ENCODE measurements at places on chromosomes 6 and 20.

GRCh38 chr6:12012558-12013306 lies 620 bp downstream of the HIVEP1 start:
- no peaks in the 10 kb centered on the region for H3K27me3 ChIP-seq
- H3K4me1 ChIP-seq = peaks cover 43% of the 10 kb centered on the region
- ATAC-seq = peak; percentile 5
- peak overlapping the region; percentile 99 for H3K4me3 ChIP-seq
- peak overlapping the region; percentile 94 for H3K27ac ChIP-seq
- H3K36me3 ChIP-seq = peaks cover 36% of the 10 kb centered on the region

GRCh38 chr6:72984981-72985665 lies 240.2 kb downstream of the KHDC1L start:
- no peak overlapping the region for H3K27ac ChIP-seq
- H3K36me3 ChIP-seq = peaks cover 30% of the 10 kb centered on the region
- H3K27me3 ChIP-seq = no peaks in the 10 kb centered on the region
- no peak for ATAC-seq
- H3K4me1 ChIP-seq = peaks cover 13% of the 10 kb centered on the region

DNA sequence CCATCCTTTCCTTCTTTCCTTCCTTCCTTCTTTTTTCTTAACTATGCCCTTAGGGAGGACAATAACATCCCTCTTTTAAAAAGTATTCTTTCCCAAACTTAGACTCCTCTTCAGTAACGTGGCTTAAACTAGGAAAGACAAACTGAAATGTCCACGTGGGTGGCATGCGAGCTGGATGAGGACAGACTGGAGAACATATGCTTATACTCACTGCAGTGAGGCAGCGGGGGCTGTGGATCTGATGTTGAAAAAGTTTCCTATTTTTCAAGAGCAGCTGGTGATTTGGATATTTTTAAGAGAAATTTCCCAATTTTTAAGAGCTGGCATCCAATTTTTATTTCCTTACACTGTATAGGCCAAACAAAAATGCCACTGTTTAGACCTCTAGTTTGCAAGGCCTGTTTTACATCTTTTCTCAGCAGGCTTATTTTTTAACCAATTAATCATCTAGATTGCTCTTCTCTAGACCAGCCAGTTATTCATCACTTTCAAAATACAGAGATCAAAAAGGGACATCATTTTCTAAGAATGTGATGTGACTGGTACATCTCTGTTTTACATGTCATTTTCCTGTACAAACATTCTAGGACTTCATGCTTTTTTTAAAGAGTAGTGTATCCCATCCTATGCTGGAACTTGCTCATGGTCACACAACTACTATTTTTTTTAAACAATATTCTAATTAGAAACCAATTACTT lies 226.5 kb downstream of the BTBD9 start:
- no peaks in the 10 kb centered on the region for H3K27me3 ChIP-seq
- H3K27ac ChIP-seq = no peak overlapping the region
- peaks cover 6% of the 10 kb centered on the region for H3K36me3 ChIP-seq
- ATAC-seq = no peak

DNA sequence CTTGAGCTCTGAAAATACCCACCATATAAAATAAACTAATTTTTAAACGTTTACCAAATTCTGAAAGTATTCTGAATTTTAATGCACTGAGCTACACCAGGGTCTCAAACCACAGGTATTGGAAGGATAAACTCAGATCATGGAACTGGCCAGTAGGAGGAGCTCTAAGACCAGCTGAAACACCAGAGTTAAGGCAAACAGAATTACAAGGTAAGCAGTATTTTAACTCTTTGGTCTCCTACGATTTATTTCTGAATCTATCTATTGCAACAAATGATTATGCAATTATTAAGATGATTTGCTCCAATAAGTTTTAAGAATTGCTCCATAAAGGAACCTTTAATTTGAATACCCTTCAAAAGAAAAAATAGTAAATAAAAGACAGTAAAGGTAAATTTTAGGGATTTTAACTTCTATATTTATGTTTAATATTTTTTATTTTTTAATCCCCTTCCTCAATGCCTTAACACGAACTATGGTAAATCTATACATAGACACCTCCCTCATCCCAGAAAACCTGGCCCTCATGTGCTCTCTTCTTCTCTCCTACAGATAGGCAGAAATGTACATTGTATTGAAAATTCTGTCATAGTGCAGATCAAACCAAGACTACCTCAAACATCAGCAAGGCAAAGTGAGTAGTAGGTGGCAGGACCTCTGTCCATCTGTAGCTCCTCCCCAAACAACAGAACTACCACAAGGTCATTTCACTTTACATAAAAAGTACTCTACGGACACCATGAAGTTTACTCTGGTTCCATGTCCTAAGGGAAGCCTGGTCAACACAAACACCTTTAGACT lies 58.4 kb downstream of the SMLR1 start:
- no peak overlapping the region for H3K27ac ChIP-seq
- H3K4me1 ChIP-seq = no peaks in the 10 kb centered on the region
- H3K27me3 ChIP-seq = no peaks in the 10 kb centered on the region
- peak; percentile 78 for ATAC-seq
- peaks cover 25% of the 10 kb centered on the region for H3K36me3 ChIP-seq

DNA sequence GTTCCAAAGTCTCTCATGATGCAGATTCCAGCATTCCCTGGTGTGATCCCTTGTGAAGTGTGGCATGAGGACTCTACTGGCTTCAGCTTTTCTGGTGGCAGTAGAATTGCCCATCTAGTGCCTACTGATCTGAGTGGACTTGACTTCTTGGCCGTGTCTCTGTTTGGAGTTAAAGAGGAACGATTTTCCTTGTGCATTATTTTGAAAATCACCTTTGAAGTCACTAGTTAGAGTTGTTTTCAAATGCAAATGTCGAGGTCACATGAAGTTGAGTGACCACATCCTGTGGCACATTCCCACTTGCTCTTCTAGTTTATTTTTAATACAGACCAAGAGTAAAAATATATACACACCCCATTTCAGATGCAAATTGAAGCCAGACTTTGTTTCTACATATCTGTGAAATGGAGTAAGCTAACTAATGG lies 270.7 kb upstream of the TAB2 start:
- H3K4me1 ChIP-seq = peaks cover 54% of the 10 kb centered on the region
- peaks cover 23% of the 10 kb centered on the region for H3K36me3 ChIP-seq
- peak; percentile 78 for ATAC-seq

DNA sequence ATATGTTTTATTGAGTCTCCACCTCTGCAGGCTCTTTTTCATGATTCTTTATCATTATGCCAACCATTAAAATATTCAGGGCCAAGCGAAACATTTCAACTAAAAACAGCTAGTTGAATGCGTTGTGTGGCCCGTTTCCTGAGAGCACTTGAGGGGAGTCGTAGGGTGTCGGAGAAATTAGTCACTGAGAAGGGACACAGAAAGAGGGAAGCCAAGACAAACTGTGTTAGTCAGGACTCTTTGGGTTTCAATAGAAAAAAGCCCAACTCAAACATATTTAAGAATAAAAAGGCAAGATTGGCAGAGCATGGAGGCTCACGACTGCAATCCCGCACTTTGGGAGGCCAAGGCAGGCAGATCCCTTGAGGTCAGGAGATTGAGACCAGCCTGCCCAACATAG lies 58.9 kb downstream of the MAFB start:
- H3K27me3 ChIP-seq = peaks cover 33% of the 10 kb centered on the region
- H3K36me3 ChIP-seq = no peaks in the 10 kb centered on the region
- H3K4me3 ChIP-seq = no peak overlapping the region

DNA sequence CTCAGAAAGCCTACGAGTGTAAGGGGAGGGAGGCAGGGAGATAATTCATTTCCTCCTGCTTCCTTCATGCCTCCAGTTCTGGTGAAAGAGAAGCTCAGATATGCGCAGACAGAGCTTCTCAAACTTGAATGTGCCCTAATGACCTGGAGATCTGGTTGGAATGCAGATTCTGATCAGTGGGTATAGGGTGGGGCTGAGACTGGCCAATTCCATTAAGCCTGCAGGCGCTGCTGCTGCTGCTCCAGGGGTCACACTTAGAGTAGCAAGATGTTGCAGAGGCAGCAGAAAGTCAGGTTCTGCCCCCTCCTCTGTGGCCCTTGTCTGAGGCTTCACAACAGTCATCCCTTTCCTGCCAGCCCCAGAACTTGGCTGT lies 161.0 kb downstream of the DHX35 start:
- ATAC-seq = no peak
- no peak overlapping the region for H3K27ac ChIP-seq
- H3K27me3 ChIP-seq = peaks cover 33% of the 10 kb centered on the region
- no peak overlapping the region for H3K4me3 ChIP-seq

DNA sequence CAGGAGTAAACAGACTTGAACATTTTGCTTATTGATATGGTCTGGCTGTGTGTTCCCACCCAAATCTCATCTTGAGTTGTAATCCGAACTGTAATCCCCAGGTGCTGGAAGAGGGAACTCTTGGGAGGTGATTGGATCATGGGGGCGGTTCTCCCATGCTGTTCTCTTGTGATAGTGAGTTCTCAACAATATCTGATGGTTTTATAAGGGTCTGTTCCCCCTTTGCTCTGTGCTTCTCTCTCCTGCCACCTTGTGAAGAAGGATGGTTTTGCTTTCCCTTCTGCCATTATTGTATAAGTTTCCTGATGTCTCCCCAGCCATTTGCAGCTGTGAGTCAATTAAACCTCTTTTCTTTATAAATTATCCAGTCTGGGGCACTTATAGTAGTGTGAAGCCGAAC lies 40.0 kb downstream of the MYLIP start:
- H3K4me3 ChIP-seq = no peak overlapping the region
- H3K36me3 ChIP-seq = no peaks in the 10 kb centered on the region
- peaks cover 9% of the 10 kb centered on the region for H3K27me3 ChIP-seq
- no peak for ATAC-seq
- peak overlapping the region; percentile 67 for H3K27ac ChIP-seq
- peaks cover 35% of the 10 kb centered on the region for H3K4me1 ChIP-seq

GRCh38 chr6:102660303-102660702 lies 1266.8 kb downstream of the GRIK2 start:
- no peaks in the 10 kb centered on the region for H3K4me1 ChIP-seq
- no peaks in the 10 kb centered on the region for H3K36me3 ChIP-seq
- H3K27me3 ChIP-seq = no peaks in the 10 kb centered on the region

GRCh38 chr6:89290401-89291155 lies 24.5 kb downstream of the GABRR2 start:
- no peaks in the 10 kb centered on the region for H3K4me1 ChIP-seq
- H3K4me3 ChIP-seq = no peak overlapping the region
- ATAC-seq = peak; percentile 31
- H3K36me3 ChIP-seq = no peaks in the 10 kb centered on the region
- no peak overlapping the region for H3K27ac ChIP-seq
- H3K27me3 ChIP-seq = no peaks in the 10 kb centered on the region

GRCh38 chr20:61926253-61926613 lies 139.4 kb downstream of the TAF4 start:
- no peaks in the 10 kb centered on the region for H3K36me3 ChIP-seq
- no peak overlapping the region for H3K4me3 ChIP-seq
- no peak overlapping the region for H3K27ac ChIP-seq
- H3K27me3 ChIP-seq = peaks cover 12% of the 10 kb centered on the region

DNA sequence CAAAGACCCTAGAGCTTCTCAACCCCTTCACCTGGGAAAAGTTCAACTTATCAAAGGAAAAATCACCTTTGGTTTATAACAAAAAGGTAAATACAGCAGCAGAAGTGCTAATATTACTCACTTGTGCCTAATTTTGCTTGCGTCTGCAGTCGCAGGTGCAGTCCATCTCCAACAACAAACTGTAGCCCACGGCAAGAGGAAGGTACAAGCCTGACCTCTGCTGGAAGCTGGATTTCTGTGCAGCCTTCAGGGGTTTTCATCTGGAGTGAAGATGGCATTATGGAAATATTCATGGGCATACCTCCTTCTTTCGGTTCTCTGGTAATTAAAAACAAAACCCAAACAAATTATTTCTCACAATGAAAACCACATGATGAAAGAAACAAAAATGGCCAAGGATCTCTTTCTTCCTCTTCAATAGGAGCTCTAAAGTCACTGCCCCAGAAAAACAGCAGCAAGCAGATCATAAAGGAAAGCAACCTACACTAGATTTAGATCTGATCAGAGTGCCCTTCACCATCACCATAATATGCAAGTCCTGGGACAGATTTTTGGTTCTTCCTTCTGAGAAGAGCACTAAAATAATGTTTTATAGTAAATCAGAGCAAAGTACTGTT lies 7.8 kb downstream of the UBE3D start:
- H3K27ac ChIP-seq = no peak overlapping the region
- peaks cover 42% of the 10 kb centered on the region for H3K36me3 ChIP-seq
- H3K27me3 ChIP-seq = no peaks in the 10 kb centered on the region
- no peak for ATAC-seq
- H3K4me3 ChIP-seq = no peak overlapping the region
- peaks cover 16% of the 10 kb centered on the region for H3K4me1 ChIP-seq

GRCh38 chr20:24617757-24618450 lies 148.5 kb downstream of the SYNDIG1 start:
- no peaks in the 10 kb centered on the region for H3K36me3 ChIP-seq
- H3K27ac ChIP-seq = peak overlapping the region; percentile 67
- peaks cover 15% of the 10 kb centered on the region for H3K4me1 ChIP-seq
- H3K27me3 ChIP-seq = peaks cover 9% of the 10 kb centered on the region

DNA sequence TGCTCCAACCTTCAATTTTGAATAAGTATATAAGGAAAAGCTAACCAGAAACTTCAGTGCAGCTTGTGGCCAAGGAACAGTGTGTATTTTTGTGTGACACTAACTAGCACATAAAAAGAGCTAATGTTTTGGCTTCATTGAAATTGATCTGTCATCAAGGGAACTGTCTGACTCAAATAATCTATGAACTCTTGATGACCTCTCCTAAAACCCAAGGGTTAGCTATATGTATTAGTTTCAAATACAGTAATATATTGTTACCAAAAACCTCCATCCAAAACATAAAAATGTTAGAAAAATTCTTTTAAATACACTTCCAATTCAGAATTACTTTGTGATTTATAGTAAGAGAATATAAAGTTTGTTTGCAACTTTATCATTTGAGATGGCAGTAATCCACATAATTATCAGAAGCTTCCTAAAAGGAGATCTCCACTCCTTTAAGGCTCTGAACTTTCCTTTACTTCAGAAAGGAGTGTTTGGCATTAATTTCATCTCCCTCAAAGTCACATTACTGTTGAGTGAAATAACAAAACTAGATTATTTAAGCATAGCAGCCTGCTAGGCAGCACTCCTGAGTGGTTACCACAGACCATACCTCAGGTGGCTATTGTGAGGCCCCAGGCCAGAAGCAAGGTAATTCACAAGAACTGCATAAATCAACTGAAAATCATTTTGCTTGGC lies 46.3 kb upstream of the HSF2 start:
- no peak overlapping the region for H3K27ac ChIP-seq
- H3K4me1 ChIP-seq = no peaks in the 10 kb centered on the region
- no peaks in the 10 kb centered on the region for H3K36me3 ChIP-seq
- peaks cover 17% of the 10 kb centered on the region for H3K27me3 ChIP-seq

DNA sequence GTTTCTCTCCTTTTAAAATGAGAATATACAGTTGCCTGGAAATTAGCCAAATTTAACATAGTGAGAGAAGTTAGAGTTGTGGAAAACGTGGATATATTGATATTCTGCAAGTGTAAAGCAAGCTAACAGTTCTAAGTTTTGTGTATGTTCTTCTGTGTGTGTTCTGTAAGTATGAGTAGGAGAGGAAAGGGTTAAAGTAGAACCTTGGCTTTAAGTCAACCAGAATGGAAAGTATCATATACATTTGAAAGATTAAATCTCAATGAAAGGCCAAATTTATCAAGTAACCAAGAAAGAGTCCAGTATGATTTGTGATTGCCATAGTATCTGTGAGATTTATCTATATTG lies 30.0 kb upstream of the BAG2 start:
- no peak overlapping the region for H3K4me3 ChIP-seq
- no peaks in the 10 kb centered on the region for H3K27me3 ChIP-seq
- peaks cover 64% of the 10 kb centered on the region for H3K36me3 ChIP-seq
